Esophagus mucosa (tissue), 1 donor: ENCODE measurements at places on chromosomes 4 and X.

DNA sequence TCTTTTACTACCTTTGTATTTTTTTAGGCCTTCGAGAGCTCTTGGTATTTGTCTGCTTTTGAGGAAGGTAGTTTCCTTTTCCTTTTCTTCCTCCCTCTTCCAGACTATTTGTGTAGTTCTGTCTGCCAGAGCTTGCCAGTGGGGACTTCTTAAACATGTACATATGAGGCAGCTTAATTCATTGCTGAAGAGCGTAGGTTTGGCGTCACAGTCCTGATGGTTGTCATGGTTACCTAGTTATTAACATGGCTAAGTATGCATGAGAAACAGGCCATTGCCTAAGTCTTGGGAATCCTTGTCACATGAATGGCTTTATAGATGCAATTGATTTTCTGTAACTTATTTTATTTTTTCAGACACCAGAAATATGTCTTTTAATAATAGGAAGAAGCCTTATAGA is 48.5 kb upstream of the ARMCX2 start:
- no peak for ATAC-seq

DNA sequence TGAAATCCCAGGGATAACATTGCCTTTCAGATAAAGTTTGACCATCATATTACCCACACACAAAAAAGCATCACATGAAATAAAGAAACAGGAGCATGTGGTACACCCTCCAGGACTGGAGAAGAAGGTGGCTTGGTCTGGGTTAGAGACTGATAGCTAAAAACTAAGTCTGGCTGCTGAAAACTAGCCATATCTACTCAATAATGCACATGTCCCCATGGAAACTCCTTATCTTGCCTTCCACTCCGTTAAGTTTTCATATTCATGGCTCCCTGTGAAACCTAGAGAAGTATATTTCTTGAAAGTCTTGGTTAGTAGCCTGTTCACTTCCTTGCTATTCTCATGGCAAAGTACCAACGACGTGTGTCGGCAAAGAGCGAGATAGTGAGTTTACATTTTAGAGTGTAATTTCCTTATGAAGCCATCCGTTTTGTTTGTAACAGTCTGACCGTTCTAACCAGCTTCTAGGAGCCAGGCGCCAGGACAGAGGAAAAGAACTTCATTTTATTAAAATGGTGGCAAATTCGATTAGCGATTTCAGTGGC is 6.7 kb upstream of the DCTD start:
- ATAC-seq: no peak

GRCh38 chrX:43882294-43882681 is at the start of gene MAOB:
Gene MAOB (minus strand): TSS chrX:43882450. CDS start chrX:43882299, 151 bp downstream.
- peak; percentile 78 for ATAC-seq

GRCh38 chr4:186701273-186701672 is 22.4 kb downstream of the FAT1 start:
- no peak for ATAC-seq

DNA sequence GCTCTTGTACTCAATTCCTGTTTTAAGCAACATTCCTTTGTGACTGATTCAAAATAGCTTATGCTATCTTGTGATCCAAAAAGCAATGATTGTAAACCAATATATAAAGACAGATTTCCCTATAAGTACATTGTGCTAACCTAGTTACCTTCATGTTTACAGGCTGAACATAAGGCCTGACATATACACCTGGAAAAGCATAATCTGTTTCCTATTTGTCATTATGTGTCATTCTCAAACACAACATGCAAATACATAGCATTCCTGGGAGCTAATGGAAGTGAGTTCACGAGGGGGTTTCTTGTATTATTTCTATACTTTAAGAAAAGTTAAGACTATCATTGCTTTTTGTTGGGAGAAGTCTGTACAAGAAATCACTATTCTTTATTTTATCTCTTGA is 638.1 kb upstream of the AGA start:
- ATAC-seq: no peak
